ENCODE measurements at places on chromosomes 7 and 10.
A peak's percentile ranks its signal among the peaks of the same experiment; 100 is the strongest.

DNA sequence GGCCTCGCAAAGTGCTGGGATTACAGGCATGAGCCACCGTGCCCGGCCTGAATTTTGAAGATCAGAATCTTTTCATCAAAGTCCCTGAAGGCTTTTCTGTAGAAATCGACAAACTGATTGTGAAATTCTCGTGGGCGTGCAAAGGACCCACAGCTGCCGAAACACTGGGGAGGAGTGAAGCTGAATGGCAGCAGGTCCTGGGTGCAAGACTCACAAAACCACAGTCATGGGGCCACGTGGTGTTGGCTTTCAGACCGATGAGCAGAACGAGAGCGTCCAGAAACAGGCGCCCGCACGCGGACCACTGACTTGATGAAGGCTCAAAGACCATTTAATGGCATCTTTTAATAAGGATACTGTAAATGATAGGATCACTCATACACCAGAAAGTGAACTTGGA, 24.7 kb upstream of the PRKAR1B start:
- DNase-seq = no peak

- DNase-seq = no peak
Observed at GRCh38 chr7:138875794-138876193, 77.8 kb upstream of the ATP6V0A4 start.

DNA sequence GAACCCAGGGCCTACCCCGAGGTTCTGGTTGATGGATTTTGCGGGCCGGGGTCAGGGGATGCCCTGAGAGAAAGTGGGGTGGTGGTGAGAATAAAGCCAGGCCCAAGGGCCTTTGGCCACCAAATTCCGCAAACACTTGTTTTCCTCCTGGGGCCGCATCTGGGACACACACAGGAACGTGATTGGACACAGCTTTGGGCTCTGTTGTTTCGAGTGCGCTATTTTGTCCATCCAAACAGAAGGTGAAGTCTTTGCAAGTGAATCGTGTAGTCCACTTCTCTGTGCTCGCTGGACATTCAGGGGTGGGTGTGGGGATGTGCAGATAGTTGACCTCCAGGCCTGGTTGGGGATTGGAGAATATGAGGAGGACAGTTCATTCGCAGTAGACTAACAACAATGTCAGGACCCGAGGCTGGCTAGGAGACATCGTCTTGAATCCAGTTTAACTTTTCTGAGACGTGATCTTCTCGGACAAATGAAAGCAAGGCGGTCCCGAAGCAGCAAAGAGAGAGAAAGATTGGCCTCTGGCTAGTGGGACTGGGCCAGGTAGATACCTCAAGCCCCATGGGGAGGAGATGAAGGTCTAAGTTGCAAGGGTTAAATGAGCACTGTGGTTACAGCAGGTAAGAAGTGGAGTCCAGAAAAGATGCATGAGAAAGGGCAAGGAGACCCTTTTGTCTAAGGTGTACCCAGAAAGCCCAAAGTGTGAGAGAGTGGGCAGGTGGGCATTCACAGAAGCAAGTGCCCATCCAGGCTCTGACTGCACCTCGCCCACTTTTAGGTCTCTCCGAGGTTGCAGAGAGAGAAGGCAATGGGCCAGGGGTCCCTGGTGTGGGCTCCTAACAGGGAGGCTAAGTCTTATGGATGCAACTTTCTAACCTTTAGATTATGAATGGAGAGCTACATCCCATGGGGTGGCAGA, 764 bp upstream of the FAM131B start:
- DNase-seq = no peak

- DNase-seq = no peak
Observed at GRCh38 chr10:51585742-51586141, 113.7 kb downstream of the CSTF2T start.

- DNase-seq = peak; percentile 62
Observed at GRCh38 chr7:7738622-7739021, 20.2 kb upstream of the RPA3 start.

- no peak for DNase-seq
Observed at GRCh38 chr7:115191526-115191925, 269.6 kb downstream of the MDFIC start.

- DNase-seq = no peak
Observed at GRCh38 chr7:131898418-131898817, 342.0 kb upstream of the PODXL start.

GRCh38 chr10:51658000-51658399, 41.4 kb downstream of the CSTF2T start:
- no peak for DNase-seq

DNA sequence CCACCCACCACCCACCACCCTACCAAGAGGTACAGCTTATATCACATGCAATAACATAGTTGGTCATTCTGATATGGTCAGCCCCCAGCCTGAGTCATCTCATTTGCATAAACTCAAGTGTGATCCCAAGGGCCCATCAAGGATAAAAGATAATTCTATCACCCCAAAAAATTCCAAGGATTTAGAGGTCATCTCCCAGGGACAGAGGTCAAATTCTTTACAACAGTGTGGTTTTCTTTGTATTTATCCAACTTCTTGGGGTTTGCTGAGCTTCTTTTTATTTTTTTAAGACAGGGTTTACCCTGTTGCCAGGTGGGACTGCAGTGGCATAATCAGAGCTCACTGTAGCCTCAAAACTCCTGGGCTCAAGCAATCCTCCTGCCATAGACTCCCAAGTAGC, 9.4 kb upstream of the GTPBP10 start:
- DNase-seq = no peak

DNA sequence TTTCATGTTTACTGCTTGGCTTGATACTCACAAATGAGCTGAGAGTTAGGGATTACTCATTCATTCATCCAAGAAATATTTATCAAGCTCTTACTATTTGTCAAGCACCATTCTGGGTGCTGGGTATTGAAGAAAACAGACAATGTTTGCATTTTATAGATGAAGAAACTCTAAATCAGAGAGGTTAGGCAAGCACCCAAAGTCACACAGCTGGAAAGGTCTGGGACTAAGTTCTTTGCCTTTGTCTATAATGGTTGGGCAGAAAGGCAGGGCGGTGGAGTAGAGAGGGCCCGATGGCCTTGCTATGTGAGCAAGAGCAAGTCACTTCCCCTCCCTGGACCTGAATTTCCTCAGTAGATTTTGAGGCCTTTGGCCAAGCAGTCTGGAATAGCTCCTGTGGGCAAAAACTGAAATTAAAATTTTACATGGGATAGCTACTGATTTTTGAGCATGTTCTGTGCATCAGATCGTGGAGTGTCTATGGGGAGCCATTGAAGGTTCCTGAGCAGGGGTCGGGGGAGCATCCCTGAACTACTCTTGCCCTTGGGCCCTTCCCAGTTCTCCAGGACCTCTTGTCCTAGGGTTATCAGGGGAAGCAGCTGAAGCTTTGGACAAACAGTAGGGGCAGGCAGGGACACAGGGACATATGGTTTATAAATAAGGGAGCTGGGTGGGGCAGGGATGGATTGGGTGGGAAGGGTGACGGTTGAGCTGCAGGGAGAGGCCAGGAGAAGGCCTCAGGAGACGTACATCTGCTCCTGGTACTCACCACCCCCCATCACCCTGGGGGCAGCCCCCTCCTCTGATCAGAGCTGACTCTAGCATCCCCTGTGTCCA, 23.3 kb downstream of the AQP1 start:
- DNase-seq = no peak

- no peak for DNase-seq
Observed at GRCh38 chr7:15439853-15440252, 122.0 kb downstream of the AGMO start.

DNA sequence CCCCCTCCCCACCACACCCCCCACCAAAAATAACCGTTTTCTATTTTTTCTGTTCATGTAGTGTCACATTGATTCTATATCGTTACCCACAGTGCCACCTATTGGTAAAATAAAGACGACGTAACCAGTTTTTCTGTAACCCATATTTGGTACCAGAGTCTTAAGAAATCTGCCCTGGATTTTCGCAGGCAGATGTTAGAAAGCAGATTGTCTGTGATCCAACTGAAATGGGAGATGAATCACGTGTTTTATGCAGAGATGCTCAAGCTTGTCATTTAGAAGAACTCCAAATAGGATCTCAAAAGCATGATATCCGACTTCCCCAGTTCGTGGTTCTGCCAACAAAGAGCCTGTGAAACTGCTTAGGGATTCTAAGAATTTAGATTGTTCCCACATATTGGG, 261.1 kb upstream of the CSTF2T start:
- DNase-seq = peak; percentile 32

DNA sequence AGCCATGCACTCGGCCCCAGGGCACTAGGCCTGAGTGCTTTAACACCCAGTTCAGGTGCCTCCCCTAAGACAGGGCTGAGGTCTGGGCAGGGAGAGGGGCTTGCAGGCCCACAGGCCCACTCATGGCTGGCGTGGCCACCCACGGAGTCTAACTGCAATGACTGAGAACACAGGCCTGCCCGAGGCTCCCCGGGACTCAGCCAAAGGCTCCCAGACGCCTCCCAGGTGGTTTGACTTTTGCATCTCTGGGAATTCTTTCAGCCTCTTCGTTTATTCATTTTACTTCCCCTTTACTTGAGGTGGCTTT, 37.3 kb downstream of the PTPRN2 start:
- DNase-seq = no peak

- DNase-seq = no peak
Observed at GRCh38 chr7:21947056-21947455, 1.4 kb upstream of the CDCA7L start.

- no peak for DNase-seq
Observed at GRCh38 chr10:19816411-19817230, at the start of gene PLXDC2. Gene PLXDC2 (plus strand): TSS chr10:19816432.

- DNase-seq = no peak
Observed at GRCh38 chr7:464454-465401, 54.9 kb downstream of the PDGFA start.

- DNase-seq = no peak
Observed at GRCh38 chr10:16867990-16868389, 50.8 kb upstream of the RSU1 start.

GRCh38 chr7:99894738-99895137, 17.9 kb upstream of the OR2AE1 start:
- no peak for DNase-seq

DNA sequence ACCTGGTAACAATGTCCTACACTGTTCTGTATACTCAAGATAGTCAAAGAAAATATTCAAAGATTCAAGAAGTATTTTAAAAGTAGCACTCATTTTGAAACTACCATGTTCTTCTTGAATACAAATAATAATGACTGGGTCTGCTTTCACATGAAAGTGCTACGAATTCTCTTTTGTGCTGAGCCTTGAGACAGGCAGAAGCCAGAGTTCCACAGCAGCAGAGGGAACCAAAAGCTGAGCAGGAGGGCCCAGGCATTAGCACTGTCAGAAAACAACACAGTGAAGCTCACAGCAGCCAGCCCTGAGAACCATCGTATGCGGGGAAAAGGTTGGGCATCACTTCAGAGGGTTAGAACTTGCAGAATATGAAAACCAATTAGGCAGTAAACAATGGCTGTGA, 38.9 kb downstream of the ANKMY2 start:
- no peak for DNase-seq

GRCh38 chr7:494906-495305, 24.7 kb downstream of the PDGFA start:
- DNase-seq = no peak

DNA sequence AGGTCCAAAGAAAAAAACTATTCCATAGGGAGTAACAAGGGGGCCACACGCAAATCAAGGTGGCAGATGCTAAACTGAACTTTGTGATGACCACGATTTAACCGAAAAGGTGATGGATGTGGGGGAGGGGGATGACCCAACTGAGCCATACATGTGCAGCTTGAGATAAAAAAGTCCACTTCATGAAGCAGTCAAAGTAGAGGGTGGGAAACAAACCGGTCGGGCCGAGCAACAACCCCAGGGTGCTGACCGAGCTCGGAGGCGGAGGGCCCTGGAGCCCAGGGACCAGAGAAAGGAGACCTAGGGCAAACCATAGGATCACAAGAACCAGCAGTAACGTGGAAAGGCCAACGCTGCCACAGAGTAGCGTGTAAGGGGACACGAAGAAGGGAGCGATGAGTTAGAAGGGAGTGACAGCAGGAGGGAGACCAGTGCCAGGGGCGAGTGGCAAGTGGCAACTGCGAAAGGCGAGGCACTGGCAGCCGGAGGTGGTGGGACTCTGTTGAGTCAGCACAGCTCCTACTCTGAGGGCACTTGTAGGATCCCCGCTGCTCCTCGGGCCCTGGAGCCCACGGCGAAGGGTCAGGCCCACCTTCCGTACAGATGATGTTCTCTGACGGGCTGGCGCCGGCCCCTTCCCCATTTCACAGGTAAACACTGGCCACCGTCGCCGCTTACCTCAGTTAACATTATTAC, 540 bp downstream of the SNX13 start:
- peak; percentile 13 for DNase-seq

DNA sequence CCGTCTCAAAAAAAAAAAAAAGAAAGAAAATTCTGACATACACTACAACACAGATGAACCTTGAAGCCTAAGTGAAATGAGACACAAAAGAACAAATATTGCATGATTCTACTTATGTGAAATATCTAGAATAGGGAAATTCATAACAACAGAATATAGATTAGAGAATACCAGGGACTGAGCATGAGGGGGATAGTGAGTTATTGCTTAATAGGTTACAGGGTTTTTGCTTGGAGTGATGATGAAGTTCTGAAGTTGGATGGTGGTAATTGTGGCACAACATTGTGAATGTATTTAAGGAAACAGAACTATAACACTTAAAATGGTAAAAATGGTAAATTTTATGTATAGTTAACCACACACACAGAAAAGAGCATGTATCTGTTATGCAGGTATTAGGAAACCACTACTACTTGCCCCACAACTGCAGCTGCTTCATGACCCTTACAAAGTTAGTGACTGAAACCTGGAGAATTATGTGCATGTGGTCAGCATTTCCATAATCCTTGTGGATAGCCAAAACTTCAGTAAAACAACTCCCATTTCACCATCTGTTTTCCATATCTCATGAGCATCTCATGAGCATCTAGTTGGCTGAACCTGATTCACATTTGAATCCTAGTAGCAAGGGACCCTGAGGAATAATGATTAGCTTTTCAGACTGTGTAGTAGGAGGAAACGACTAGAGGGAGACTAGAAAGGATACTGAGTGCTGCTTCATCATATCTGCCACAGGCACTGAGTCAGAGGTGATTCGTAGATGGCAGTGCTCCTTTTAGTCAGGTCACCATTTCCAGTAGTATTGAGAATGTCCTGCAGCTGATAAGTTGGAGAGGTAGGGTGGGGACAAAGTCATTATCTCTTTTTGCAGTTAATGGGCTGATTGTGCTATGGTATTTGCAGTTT, 26.3 kb downstream of the SAMD8 start:
- no peak for DNase-seq

GRCh38 chr7:151727579-151728285, 149.2 kb downstream of the PRKAG2 start:
- DNase-seq = no peak

GRCh38 chr10:69242040-69242851, 22.1 kb downstream of the HKDC1 start:
- no peak for DNase-seq

All from NCI-H1694 (cell line).